NCI-H446 (cell line): ENCODE measurements at places on chromosomes 16 and 17.
A peak's percentile ranks its signal among the peaks of the same experiment; 100 is the strongest.

DNA sequence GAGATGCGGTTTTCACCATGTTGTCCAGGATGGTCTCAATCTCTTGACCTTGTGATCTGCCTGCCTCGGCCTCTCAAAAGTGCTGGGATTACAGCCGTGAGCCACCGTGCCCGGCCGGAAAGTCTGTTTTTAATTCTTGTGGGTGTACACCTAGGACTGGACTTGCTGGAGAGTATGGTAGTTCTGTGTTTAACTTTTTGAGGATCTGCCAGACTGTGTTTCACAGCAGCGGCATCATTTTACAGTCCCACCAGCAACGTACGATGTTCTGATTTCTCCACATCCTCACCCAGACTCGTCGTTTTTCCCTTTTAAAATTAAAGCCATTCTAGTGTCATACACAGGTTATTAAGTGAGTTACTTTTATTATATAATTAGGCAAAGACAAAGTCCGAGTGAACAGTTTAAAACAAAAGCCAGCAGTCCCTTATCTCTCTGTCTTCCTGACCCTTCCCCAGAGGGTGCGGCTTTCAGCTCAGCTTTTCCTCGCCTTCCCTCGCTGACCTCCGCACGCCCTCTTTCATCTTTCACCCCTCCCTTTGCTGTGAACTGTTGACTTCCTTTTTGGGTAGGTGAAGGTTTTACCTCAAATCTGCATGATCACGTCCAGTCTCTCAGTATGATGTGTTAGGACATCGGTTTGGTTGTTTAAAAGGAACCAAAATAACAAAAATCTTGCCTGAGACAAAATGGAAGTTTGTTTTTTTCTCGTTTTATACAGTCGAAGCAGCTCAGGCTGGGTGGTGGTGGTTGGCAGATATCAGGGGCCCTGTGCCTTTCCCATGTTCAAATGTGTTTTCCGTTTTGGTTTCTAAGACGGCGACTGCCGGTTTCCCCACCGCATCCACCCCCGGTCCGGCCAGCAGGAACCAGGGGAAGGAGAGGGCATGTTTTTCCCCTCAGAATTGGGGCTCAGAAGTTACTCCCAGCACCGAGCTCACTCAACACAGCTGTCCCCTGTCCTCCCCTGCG is 18.0 kb downstream of the FAM234A start:
- DNase-seq: no peak

DNA sequence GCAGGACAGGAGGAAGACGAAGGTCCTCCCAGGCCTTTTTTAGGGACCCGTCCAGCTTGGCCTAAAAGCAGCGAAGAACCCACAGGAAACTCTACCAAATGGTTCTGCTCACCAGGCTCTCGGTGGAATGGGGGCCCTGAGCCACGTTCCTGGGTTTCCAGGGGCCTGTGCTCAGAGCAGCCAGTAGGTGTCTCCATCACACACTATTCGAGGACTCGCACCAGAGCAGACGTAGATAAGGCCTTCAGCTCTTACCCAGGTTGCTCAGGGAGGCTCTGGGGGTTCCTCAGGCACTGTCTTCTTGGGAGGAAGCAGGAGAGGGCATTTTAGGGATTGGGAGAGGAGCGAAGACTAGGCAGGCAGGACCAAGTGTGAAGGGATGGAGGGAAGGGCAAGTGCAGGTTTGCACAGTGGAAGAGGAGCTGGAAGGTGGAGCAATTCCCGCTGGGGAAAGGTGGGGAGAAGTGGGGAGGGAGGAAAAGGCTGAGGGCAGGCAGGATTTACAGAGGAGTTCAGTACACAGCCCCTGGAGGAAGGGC is 157.1 kb downstream of the RGS9 start:
- peak; percentile 55 for DNase-seq

DNA sequence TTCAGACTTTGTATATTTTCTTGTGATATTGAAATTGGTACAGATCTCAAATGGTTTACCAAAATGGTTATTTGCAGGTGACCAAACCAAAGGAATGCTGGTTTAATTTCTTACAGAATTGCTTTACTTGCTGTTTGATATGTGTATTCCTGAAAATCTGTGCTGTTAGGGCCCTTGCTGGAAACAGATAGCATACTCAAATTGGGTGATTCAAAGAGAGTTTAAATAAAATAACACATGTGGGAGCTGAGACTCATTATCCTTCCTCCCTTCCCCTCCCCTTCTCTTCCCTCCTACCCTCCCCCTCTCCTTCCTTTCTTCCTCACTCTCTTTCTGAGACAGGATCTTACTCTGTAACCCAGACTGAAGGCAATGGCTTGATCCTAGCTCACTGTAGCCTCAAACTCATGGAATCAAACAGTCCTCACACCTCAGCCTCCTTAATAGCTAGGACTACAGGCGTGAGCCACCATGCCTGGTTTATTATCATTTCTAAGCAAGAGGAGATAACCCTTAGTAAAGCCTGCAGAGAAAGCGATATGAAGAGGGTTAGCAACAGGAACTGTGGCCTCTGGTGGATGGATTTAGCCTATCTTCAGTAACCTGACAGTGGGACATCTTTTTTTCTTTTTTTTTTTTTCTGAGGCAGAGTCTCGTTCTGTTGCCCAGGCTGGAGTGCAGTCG is 141.9 kb downstream of the BCAS3 start:
- DNase-seq: no peak

DNA sequence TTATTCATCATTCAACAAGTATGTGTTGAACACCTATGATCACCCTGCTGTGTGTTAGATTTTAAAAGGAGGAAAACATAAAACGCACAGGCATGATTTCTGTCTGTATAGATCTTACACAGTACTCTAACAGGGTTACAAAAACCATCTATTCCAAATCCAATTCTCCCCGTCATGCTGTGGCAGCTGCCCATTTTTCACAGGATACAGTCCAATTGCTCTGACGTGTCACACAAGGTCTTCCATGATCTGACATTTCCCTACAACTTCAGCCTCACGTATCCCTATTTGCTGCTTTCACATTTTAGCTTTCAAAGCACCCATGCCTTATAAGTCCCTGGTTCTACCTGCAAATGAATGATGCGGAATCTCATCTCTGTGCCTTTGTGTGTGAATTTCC is 67.0 kb upstream of the CNTNAP4 start:
- no peak for DNase-seq

- DNase-seq: no peak
These were observed 56.9 kb upstream of the PHOSPHO1 start for GRCh38 chr17:49287481-49287880.

GRCh38 chr16:69410219-69410990 is 14.0 kb upstream of the CYB5B start:
- no peak for DNase-seq

DNA sequence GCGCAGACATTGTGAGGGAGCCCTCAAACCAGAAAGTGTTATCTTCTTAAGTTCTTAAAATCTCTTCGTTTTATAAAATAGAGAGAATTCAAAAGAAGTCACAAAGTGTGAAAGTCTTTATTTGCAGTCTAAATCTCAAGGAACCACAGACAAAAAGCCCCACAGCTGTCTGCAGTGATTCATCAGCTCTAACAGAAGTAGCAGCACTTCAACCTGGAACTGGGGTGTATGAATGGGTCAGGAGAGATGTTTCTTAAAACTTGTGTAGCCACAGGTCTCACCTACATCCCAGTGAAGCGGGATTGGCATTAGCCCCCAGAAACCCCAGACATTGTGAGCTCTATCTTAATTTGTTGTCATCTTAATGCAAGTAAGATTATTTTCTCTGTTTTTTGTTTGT is 61.1 kb downstream of the CDYL2 start:
- DNase-seq: no peak
